ENCODE measurements at places on chromosomes 2 and 18.

DNA sequence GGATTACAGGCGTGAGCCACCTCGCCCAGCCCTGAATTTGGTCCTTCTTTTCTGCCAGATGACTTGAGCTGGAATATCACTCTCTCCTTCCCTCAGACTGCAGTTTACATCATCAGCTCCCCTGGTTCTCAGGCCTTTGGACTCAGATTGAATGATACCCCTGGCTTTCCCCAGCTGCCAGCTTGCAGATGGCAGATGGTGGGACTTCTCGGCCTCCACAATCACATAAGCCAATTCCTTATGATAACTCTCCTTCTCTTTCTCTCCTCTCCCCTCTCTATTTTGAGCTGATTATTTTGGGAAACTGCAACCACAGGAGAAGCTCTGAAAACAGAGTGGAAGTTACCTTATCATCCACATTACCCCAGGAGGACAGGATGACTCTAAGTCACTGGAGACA, 33.4 kb upstream of the ATP8B1 start:
- no peak for DNase-seq

DNA sequence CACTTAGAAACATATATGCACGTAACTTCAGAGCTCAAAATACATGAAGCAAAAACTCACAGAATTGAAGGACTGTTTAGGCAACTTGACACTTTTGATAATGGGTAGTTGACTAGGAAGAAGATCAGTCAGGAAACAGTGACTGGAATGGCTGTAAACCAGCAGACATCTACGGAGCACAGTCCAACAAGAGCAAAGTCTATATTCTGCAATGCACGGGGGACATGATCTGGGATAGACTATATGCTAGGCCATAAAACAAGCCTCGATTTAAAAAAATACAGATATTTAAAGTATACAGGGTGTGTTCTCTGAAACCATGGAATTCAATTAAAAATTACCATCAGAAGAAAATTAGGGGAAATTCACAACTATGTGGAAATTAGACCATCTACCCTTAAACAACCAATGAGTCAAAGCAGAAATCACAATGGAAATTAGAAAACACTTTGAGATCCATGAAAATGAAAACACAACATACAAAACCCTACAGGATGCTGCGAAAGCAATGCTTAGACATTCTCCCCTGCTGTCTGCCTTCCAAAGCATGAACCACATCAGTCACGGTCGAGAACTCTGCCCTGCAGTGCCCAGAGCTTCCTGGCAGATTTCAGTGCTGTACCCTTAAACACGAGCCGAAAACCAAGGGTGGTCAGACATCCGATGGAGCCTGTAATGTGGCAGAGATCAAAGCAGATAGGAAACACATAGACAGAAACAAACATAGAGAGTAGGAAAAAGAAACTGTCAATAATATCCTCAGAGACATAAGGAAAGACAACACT, 651.9 kb upstream of the HS6ST1 start:
- no peak for DNase-seq

DNA sequence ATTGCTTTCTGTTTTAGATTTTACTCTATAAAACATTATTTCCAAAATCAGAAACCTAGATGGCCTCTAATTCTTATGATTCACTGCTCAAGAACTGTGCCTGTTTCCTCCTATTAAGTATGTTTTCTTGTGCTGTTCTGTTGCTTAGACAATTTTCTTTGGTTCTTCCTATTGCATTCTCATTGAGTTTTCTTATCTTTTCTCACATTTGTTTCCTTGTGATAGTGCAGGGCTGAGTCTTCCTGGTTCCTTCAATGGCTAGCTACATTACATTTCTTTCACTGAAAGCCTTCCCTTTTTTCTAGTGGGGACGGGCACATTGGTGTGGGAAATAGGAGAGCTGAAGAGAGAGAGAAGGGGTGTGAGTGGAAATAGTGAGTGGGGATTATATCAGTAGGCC, 183.4 kb downstream of the CALCRL start:
- no peak for DNase-seq

- no peak for DNase-seq
Observed at GRCh38 chr2:171703574-171704347, 16.5 kb downstream of the DYNC1I2 start.

DNA sequence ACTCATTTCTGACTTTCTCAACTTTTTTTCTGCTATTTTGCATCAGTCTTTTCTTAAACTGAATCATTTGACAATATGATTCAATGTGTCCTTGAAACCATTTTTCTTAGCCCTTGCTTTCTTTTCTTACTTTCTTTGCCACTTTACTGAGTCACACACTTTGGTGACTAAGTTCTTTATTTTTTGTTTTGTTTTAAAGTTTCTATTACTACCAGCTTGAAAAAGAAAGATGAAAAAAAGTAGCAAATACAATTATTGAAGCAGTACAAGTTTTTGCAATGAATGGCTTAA, 116.5 kb downstream of the DOCK10 start:
- no peak for DNase-seq

DNA sequence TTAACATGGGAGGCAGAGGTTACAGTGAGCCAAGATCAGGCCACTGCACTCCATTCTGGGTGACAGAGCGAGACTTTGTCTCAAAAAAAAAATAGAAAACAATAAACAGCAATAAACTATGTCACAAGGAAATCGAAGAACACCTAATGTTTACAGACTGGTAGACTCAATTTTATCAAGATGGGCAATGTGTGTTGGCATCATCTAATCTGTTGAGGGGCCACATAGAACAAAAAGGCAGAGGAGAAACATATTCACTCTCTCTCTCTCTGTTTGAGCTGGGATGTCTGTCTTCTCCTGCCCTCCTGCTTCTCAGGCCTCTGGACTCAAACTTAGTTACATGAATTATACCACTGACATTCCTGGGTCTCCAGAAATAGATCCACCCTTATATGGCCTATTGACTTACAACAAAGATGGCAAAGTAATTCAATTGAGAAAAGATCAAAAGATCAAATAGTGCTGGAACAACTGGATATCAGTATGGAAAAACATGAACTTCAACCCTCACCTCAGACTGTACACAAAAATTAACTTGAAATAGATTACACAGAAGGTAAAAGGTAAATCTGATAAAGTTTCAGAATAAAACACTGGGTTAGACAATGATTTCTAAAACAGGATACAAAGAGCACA, 703.8 kb upstream of the CRIM1 start:
- no peak for DNase-seq

- DNase-seq: peak; percentile 36
Observed at GRCh38 chr2:24920098-24920808, at the start of gene ADCY3. TSS of gene ADCY3 (minus strand) at chr2:24920237. CDS start at chr2:24918987, 1,250 bp downstream.

DNA sequence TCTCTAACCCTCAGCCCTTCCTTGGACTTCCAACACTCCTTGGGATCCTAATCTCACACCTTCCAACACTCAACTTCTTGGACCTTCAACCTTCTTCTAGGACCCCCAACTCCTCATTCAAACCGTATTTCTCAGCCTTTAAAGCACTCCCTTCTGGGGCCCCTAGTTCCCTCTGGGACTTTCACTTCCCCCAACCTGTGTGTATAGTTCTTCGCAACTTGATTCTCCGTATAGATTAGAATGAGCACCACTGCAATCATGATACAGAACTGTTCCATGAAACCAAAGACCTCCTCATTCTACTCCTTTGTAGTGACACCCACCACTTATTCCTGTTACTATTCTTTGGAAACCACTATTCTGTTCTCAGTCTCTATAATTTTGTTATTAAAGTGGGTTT, 62.0 kb upstream of the NFU1 start:
- peak; percentile 43 for DNase-seq

DNA sequence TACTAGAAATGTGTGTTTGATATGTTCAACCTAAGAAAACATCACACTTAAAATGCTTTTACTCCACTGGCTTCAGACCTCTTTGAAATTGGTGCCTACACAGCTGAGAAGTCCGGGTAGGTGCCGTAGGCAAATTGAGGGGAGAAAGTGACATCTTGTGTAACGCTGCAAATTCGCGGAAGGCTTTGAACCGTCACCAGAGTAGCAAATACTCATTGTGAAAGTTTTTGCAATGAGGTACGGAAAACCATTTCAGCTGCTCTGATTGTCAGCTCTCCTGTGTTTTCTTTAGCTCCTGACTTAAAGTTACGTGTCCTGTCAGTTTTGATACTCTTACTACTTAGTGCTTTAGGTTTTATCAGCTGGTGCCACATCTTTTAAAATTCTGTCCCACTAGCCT, 224.5 kb downstream of the FAM210A start:
- DNase-seq: no peak

GRCh38 chr2:196406-196805, 67.4 kb downstream of the SH3YL1 start:
- no peak for DNase-seq

DNA sequence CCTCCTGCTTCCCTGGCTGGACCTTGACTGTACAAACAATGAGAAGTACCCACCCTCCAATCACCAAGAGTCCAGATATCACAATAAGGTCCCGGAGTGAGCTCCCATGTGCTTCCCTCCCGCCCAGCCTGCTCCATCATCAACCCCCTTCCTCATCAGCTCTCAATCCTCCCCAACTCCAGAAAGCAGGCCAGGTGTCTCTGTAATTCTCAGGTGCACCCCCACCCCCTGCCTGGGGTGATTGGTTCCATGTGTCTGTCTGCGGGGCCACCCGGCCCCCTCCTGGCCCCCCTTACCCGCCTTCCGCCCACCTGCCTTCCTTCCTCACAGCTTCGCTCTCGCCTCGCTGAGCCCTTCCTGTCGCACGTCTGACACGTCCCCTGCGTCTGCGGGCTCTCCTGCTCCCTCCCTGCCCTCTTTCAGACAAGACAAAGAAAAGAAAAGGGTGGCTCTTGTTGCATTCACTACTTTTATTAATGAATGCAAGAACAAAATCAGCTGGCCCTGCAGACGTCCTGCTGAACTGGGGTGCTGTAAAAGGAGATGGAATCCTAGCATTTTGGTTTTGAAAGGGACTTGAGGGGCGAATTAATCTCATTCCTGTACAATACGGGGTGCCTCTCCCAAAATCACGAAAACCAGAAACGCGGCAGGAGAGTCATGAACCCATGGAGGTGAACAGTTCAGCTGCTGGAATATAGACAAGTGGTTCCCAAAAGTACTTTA, 26.5 kb upstream of the IGFBP2 start:
- DNase-seq: no peak
